ENCODE measurements at places on chromosomes 16 and 17.

- no peak for DNase-seq
These were observed 86.0 kb upstream of the AMZ2 start for GRCh38 chr17:68161644-68162428.

DNA sequence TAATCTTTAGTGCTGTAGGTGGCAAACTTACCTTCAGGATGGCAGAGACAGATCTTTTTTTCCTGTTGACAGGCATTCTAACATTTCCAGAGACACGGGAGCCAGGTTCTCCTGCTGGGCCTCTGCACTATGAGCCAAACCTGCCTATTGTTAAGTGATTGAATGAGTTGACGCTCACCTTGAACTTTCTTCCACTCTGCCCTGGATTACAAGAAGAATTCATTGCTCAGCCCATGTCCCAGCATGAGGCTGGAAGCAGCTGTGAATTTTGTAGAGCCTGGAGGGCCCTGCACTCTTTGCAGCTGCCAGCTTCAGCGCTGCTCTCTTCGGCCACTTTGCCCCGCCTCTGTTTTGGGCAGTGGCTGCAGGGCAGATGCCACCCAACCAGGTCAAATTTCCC is 9.4 kb upstream of the SLC7A5 start:
- no peak for DNase-seq

GRCh38 chr17:33127706-33128105 is 136.1 kb downstream of the SPACA3 start:
- no peak for DNase-seq

DNA sequence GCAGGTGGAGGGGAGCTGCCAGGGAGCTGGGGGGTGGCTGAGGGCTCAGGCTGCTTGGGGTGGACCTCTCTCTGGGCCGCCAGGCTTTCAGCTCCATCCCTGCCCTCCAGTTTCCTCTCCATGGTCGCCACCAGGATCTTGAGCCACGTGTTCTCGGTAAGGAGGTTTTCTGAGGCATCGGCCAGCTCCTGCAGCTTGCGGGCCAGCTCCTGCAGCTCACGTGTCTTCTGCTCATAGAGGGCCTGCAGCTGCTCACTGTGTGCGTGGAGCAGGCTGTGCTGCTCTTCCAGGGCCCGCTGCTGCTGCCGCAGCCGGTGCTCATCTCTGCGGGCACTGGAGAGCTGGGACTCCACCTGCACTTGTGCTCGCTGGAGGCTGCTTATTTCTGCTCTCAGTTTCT is 11.0 kb downstream of the SNN start:
- DNase-seq: no peak

- no peak for DNase-seq
These were observed 40.1 kb downstream of the ENGASE start for GRCh38 chr17:79114458-79115301.

- no peak for DNase-seq
These were observed 14.4 kb upstream of the METRNL start for GRCh38 chr17:83064732-83065659.

DNA sequence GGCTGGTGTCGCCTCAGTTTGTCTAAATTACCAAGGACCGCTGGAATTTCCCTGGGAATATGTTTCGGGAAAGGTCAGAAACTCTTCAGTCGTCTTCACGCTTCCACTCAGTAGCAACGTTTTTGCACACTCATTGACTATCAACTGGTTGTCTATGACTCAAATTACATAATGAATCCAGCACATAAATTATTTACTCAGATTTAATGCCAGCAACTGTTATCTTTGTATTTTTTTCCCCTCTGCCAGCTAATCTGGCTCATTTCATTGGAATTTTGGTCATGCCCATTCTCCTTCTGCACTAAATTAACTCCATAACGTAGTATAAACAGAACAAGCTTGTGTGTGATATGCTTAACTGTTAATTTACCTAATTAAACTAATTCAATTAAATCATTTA is 372.7 kb upstream of the ZFHX3 start:
- no peak for DNase-seq

DNA sequence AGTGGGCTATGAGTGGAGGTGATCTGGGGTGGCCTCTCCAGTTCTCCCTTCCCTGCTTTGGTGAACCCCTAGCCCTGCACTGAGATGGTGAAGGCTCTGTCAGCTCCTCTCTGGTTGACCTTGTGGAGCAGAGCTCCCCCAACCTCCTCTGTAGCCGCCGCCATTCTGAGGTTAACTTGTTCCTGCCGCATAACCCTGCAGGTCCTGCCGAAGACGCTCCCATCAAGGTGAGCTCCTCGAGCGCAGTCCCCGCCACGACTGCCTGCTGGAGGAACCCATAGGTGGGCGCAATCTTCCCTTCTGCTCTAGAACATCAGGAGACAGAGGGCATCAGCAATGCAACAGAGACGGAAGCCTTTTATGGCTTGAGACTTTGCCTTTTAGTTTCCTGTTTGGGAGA is 15.2 kb upstream of the SLC47A2 start:
- no peak for DNase-seq
